Myometrial cell (primary cell): ENCODE measurements at places on chromosomes 2 and 18. TPM values are rescaled to one million over a fixed set of nuclear protein-coding genes. Genes with fewer than 3 reads are reported as not detected.

ANKRD36B gene
- total RNA-seq = 2.0 and 3.5 TPM in 2 replicates

STPG4 gene
- 1.2 TPM in 1 of 2 replicates, not detected in the other for total RNA-seq

DSG2 gene
- total RNA-seq = 9.8 and 15.6 TPM in 2 replicates

CAVIN2 gene
- total RNA-seq = 10.8 and 13.0 TPM in 2 replicates

EHD3 gene
- 19.9 and 23.6 TPM in 2 replicates for total RNA-seq

CCDC102B gene
- 1.4 and 6.9 TPM in 2 replicates for total RNA-seq

KCNG2 gene
- 1.2 and 3.0 TPM in 2 replicates for total RNA-seq

SH2D6 gene
- total RNA-seq = not detected in 2 replicates

RNU2-63P gene
- not detected in 2 replicates for total RNA-seq

MEP1B gene
- not detected in 2 replicates for total RNA-seq

IL18RAP gene
- total RNA-seq = not detected in 2 replicates

HMSD gene
- total RNA-seq = 0.86 and 0.89 TPM in 2 replicates

GAL3ST2 gene
- not detected in 2 replicates for total RNA-seq

PXDN gene
- 176 and 181 TPM in 2 replicates for total RNA-seq

LRRFIP1 gene
- total RNA-seq = 64.3 and 70.9 TPM in 2 replicates
